ENCODE measurements at places on chromosomes 11 and 22.

GRCh38 chr11:17013548-17014320 lies 480 bp downstream of the PLEKHA7 start:
- peak; percentile 36 for DNase-seq

DNA sequence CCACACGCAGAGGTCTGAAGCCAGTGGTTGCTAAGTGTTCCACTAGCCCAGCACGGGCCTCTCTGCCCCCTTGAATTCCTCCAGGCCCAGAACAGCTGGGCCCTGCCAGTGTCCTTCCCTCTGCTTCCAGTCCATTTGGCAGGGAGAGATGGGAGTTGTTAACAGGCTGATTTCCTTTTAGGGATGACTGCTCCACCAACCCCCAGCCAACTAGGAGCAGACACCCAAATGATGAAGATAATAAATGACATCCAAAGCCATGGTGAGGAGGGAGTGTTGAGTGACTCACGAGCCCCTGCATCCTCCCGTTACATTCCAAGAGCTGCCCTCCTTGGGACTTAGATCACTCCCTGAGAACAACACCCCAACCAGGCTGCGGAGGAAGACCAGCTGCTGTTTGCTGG lies 20.6 kb downstream of the PARVA start:
- DNase-seq, result no peak

GRCh38 chr11:763073-763463 lies 14.2 kb downstream of the GATD1 start:
- peak; percentile 65 for DNase-seq

GRCh38 chr11:87878373-87878825 lies 296.8 kb downstream of the RAB38 start:
- peak; percentile 11 for DNase-seq

GRCh38 chr22:31019191-31019930 lies 50.3 kb downstream of the TUG1 start:
- DNase-seq, result no peak

DNA sequence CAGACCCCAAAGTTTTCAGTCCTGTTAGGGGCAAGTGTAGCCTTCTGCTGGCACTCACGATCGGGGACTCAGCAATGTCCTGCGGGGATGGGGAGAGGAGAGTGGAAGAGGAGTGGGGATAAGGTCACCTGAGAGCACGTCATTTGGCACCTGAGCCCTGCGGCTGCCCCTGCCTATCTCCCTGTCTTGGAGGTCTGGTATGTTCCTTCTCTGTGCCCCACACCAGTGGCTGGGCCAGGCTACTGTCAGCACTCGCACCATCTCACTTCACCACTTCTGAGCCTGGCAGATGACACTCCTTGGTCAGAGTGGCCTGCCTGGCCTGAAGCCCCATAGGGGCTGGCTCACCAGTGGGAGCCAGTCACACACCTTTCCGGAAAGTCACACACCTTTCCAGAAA lies 20.1 kb upstream of the CHADL start:
- no peak for DNase-seq

GRCh38 chr11:74235121-74235520 lies 64.0 kb downstream of the PPME1 start:
- DNase-seq, result no peak

DNA sequence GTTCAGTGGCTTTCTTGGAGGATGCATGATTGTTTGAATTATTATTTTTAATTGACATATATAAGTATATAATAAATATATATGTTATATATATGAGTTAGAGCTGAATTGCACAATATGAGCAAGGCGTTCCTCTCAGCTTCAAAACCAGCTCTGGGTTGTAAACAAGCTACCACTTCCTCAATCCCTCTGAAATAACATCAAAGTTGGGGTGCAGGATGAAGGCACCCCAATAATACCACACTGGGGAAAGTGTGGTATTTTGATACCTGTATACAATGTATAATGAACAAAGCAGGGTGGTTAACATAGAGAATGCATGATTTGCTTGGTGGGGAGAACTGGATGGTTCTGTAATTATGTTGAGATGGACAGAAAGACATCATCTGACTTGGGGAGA lies 1.7 kb upstream of the SORL1 start:
- DNase-seq, result no peak

GRCh38 chr11:36211761-36212430 lies 77.3 kb downstream of the COMMD9 start:
- no peak for DNase-seq

DNA sequence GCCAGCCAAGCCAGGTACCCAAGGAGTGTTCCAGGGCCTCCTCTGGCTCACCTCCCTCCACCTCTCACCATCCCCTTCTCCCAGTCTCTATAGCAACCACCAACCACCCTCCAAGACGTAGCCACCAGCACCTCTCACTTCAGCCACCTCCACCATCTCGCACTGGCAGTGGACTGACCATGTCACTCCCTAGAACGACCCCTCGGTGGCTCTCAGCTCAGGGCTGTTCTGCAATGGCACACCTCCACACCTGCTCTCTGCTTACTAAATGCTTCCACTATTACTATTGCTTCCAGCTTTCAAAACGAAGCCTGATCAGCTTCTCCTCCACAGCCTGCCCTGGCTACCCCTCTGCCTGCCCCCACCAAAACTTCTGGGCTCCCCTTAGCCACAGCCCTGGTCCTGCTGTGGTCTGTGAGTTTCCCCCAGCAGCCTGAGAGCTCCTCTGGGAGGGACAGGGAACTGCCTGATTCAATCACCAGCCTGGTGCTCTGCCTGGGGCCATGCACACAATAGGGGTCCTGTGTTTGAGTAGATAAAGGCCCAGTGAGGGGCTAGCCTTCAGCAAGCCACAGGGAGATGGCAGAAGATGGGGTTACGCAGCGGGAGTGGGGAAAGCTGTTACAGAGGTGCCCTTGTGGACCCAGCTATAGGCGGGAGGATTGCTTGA lies 17.5 kb upstream of the CBX7 start:
- DNase-seq, result no peak

DNA sequence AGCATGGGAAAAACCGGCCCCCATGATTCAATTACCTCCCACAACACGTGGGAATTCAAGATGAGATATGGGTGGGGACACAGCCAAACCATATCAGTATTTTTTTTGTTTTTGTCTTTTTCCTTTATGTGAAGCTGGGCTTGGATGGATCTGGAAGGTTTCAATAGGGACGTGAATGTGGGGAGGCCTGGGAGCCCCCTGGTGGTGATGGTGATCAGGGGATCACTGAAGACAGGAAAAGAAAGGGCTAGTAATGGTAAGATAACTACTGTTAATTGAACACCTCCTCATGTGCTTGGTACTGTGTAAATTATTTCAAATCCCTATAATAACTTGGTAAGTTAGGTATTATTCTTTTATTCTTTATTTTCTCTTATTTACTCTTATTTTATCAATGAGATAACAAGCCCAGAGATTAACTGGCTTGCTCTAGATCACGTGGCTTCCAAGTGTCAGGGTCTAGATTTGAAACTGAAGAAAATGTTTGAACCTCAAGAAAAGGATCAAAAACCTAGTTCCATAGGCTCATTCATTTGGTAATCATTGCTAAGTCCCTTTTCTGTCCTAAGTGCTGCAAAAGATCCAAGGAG lies 364.2 kb downstream of the TENM4 start:
- DNase-seq, result peak; percentile 25

DNA sequence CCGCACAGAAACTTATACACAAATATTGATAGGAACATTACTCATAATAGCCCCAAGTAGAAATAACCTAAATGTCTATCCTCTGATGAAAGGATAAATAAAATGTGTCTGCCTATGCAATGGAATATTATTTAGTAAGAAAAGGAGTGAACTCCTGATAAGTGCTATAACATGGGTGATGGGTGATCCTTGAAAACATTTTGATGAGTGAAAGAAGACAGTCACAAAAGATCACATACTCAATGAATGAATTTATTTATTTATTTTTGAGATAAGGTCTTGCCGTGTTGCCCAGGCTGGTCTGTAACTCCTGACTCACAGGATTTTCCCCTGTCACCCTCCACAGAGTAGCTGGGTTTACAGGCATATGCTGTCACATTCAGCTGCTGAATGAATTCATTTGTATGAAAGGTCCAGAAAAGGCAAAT lies 17.3 kb downstream of the RNF121 start:
- no peak for DNase-seq

DNA sequence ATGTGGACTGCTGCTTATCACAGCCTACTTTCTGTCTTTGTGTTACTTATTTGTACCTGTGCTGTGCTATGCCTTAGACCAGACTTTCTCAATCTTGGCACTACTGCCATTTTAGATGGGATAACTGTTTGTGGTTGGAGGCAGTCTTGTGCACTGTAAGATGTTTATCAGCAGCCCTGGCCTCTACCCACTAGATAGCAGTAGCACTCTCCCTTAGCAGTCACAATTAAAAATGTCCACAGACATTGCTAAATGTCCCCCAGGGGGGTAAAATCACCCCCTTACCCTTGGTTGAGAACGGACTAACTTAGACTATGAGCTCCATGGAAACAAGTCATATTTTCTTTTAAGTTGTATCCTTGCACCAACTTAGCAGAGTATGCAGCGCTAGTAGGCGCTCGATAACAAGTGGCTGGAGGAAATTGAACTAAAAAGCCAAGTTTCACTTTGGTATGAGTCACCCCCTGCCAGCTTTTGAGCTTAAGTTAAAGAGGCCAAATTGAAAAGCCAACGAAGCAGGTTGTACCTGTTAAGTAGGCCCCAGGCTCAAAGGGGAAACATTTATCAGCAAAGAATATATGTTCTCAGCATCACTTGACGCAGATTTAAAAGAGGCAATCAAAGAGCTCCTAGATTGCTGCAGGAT lies 304.8 kb upstream of the SORL1-AS1 start:
- no peak for DNase-seq

- DNase-seq, result peak; percentile 45
Measured at GRCh38 chr11:70078095-70078780, at the start of gene ANO1. Gene ANO1 (plus strand): TSS chr11:70078317. CDS start chr11:70078607, 290 bp downstream.

GRCh38 chr11:108556019-108556418 lies 37.5 kb downstream of the EXPH5 start:
- DNase-seq, result no peak

DNA sequence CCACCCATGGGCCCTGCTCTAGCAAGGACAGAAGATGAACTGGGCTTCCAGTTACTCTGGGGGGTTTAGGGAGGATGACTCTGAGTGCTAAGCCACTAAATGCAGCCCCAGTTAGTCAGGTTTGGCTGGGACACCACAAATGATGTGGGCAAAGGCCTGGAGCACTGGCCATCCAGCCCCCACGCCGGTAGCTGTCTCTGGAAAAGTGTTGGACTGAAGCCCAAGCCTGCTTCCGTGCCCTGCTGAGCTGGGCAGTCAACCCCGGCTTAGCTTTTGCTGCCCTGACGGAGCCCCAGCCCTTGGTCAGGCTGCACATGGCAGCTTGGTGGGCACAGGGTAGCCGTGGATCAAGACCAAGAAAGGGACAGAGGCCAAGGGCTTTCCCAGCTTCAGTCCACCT lies 5.7 kb upstream of the GSTP1 start:
- DNase-seq, result no peak

- DNase-seq, result no peak
Measured at GRCh38 chr22:36124666-36125065, 35.9 kb downstream of the APOL3 start.

DNA sequence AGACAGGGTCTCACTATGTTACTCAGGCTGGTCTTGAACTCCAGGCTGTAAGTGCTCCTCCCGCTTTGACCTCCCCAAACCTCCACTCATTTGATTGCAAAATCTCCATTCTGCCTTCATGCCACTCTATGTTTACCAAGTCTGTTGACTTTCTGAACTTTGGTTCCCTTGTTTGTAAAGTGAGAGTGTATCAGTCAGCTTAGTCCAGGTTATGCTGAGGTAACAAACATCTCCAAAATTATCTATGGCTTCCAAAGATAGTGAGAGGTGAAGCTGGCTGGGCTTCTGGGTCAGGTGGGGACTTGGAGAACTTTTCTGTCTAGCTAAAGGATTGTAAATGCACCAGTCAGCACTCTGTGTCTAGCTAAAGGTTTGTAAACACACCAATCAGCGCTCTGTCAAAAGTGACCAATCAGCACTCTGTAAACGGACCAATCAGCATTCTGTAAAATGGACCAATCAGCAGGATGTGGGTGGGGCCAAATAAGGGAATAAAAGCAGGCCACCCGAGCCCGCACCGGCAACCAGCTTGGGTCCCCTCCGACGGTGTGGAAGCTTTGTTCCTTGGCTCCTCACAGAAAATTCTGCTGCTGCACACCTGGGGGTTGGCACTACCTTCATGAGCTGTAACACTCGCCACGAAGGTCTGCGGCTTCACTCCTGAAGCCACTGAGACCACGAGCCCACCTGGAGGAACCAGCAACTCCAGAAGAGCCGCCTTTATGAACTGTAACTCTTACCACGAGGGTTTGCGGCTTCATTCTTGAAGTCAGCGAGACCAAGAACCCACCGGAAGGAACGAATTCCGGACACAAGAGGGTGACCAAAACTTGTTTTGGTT lies 109.3 kb downstream of the MIAT start:
- no peak for DNase-seq

- no peak for DNase-seq
Measured at GRCh38 chr11:95360377-95361075, 129.5 kb upstream of the SESN3 start.

DNA sequence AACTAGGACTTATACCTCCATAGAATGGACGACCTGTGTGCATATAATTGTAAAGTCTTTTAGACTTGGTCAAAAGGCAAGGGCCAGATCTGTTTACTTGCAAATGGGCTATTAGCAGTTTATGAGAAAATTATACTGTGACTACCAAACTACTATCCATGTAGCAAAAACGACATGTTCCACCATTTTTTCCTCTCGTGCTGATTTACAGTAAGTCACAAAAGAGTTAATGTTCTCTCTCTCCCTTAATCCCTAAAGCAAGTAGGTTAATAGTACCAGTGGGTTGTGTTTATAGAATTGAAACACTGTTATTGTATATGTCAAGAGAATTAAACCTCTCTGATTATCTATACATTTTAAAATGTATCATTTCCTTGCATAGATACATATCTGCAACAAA lies 147.3 kb downstream of the MAML2 start:
- no peak for DNase-seq

GRCh38 chr11:45089676-45090499 lies 56.6 kb upstream of the PRDM11 start:
- no peak for DNase-seq

GRCh38 chr11:41050791-41051190 lies 408.7 kb downstream of the LRRC4C start:
- DNase-seq, result no peak

DNA sequence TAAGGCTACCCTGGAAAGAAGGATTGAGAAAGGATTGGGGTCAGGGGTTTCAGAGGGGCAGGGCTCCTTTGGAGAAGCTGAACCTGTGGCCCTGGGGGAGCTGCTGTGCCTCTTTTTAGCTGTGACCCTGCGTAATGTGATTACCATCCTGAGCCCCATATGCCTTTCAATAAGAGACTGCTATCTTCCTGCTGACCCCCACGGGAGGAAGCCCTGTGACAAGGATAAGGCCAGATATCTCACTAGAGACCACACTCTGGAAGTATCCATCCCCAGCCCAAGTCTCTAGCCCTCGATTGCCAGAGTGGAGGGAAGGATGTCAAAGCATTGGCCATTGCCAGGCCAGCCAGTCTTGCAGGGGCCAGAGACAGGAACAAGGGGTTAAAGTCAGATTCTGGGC lies 4.8 kb upstream of the SLC39A13 start:
- no peak for DNase-seq
